ENCODE measurements at places on chromosomes 12 and 14. TPM values are rescaled to one million over a fixed set of nuclear protein-coding genes. Genes with fewer than 3 reads are reported as not detected.

- no peak overlapping the region for H3K4me3 ChIP-seq
- no peak for DNase-seq
- no peaks in the 10 kb centered on the region for H3K27me3 ChIP-seq
Measured at GRCh38 chr14:102729825-102730224, 47.4 kb upstream of the TRAF3 start.

DNA sequence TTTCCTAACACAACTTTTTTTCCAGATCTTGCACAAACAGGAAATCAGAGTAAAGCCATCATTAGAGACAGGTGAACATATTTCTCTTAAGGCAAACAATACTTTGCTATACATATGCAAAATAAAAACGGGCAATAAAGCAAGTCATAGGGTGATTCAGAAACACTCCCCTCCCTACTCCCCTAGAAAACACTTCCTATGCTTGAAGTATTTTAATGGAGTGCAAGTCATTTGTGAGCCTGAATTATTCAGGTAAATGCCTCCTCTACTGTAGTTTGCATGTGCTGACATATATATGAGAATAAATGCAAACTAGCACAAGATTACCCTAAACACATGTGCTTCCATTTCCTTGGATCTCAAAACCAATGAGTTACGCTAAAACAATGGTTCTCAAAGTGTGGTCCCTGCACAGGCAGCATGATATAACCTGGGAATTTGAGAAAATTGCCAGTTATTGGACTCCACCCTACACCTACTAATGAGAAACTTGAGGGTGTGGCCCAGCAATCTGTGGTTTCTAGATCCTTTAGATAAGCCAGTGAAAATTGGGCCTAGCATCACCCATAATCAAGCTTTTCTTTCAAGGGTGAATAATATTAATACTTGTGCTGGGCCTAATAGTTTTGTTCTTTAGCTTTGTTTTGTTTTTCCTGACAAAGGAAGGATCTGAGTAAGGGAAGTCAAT, 159.7 kb upstream of the BMP4 start:
- H3K27me3 ChIP-seq, result no peaks in the 10 kb centered on the region
- no peaks in the 10 kb centered on the region for H3K36me3 ChIP-seq
- H3K4me1 ChIP-seq, result no peaks in the 10 kb centered on the region
- H3K27ac ChIP-seq, result no peak overlapping the region

SMAGP gene
- 3.3 TPM for total RNA-seq

SERPINA5 gene
- 250 TPM for total RNA-seq

- H3K4me1 ChIP-seq, result no peaks in the 10 kb centered on the region
- H3K27me3 ChIP-seq, result no peaks in the 10 kb centered on the region
- H3K4me3 ChIP-seq, result no peak overlapping the region
- H3K27ac ChIP-seq, result no peak overlapping the region
- no peak for DNase-seq
Measured at GRCh38 chr12:92844151-92844763, 84.8 kb downstream of the EEA1 start.

Data from liver (tissue), 10 donors.